ENCODE measurements at places on chromosomes 11 and 22. TPM values are rescaled to one million over a fixed set of nuclear protein-coding genes. Genes with fewer than 3 reads are reported as not detected.

The SLC25A17 gene
- 21.0 TPM for total RNA-seq

The GGT1 gene
- 11.7 TPM for total RNA-seq

The BRSK2 gene
- total RNA-seq = 0.41 TPM

DNA sequence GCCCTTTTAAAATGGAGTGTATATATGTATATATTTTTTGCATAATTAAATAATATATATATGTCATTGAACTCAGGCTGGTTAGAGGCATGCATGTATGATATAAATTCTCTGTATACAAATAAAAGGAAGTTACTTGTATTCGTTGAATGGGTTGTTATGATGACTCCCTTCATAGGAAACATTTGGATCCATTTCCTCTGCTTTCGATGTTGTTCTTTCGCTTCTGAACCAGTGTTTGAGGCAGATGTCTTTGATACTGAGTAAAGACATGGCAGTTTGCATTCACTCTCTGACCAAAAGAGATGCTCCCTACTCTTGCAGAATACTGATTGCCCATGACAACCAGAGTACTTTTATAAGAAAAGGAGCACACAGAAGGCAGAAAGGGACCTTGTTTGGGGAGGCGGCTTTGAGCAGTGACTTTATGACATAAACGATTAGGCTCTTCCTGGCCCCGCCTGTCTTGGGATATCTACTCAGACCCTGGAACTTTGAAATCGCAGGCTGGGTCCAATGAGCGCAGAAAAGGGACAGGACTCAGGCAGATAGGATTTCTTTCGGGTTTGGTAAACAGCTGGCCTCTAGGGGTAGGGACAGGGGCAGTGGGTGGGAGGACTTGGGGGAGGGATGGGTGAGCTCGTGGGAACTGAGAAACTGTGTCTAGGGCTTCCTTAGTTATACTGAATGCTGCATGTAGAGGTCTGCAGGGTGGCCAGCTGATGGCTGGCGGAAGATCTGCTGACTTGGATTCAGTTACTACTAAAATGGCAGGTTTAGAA is 23.2 kb downstream of the TIMP3 start:
- no peak for DNase-seq

DNA sequence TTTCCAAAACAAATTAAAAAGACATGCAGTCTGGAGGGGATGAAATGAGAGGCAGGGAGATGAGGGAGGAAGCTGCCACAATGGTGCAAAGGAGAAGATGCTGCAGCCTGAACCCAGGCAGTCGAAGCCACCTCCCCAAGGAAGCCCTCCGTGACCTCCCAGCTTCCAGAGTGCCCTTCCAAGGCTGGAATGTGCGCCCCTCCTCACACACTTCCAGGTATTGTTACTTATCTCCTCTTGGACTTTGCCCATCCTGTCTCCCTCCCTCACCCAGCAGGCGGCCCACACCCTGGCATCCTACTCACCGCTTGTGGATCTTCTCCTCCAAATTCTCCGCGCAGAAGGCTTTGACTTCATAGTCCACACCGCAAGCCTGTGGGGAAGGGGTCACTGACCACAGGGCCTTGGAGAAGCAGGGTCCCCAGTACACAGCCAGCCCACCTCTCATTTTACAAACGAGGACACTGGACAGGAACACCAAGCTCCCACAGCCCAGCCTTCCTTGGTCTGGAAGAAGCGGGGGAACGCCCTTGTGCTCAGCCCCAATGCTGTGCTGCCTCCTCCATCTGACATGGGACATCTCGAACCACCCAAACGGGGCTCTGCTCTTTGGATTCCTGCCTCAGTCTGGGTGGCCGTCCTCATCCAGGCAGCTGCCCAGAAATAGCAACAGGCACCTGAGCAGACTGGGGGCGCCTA is 40.3 kb downstream of the TPBGL start:
- no peak for DNase-seq

GRCh38 chr22:26259510-26259909 is 90.2 kb downstream of the SEZ6L start:
- DNase-seq = no peak

DNA sequence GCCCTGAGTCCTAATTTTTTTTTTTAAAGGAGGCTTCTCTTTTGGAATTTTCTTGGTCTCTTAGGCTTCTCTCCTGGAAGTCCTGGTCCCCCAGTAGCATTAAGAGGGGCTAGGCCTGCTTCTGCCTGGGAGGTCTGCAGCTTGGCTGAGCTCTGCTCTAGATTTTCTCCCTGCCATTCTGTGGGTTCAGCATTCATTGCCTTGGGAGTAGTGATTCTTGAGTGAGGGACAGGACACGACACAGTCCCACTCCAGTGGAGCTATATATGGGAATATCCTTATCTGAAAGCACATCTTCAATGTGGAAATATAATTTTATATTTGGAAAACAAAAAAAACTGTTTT is 3.7 kb downstream of the IGSF22 start:
- no peak for DNase-seq

DNA sequence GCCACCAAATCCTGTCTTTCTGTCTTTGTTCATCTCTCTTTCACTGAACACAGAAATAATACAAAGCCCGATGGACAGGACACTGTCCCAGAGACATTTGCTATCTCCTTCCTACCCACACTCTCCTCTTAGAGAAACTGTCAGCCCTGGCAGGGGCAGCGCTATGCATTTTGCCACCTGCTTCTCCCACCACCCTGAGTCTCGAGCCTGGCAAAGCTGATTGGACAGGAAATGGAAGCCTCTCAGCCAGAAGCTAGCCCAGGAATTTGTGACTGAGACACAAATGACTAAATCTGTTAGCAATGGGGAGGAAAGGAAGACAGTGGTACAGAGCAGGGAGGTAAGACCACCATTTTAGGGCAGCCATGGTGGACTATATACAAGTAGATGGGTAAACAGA is 14.9 kb upstream of the GALNT18 start:
- no peak for DNase-seq

DNA sequence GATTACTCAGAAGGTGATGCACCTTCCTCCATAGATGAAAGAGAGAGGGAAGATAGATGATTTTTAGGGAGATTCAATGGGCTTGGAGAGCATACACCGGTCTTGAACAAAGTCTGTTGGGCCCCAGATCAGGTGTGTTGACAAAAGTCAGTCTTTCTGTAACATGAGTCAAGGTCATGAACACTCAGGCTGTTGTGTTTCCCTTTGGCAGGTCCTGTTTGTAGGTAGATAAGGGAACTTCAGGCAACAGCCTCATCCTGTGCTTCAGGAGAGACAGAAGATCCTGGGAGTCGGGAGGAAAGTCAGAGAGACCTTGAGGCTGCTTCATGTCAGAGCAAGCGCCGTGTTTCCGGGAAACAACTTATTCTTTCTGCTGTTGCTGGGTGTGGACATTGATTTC is 703.1 kb downstream of the BRD1 start:
- no peak for DNase-seq

GRCh38 chr11:8775332-8775731 is 92.7 kb downstream of the RPL27A start:
- DNase-seq = no peak

DNA sequence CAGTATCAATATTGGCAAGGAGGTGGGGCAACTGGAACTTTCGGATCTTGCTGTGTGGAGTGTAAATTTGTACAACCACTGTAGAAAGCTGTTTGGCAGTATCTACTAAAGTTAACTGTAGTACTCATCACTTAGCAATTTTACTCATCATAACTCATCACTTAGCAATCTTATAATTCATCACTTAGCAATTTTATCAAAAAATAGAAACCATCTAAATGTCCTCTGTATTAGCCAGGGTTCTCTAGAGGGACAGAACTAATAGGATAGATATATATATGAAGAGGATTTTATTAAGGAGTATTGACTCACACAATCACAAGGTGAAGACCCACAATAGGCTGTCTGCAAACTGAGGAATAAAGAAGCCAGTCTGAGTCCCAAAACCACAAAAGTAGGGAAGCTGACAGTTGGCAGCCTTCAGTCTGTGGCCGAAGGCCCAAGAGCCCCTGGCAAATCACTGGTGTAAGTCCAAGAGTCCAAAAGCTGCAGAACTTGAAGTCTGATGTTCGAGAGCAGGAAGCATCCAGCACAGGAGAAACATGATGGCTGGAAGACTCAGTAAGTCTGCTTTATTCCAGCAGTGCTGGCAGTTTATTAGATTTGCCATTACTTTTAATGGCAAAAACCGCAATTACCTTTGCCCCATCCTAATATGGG is 92.9 kb upstream of the USP47 start:
- DNase-seq = no peak

DNA sequence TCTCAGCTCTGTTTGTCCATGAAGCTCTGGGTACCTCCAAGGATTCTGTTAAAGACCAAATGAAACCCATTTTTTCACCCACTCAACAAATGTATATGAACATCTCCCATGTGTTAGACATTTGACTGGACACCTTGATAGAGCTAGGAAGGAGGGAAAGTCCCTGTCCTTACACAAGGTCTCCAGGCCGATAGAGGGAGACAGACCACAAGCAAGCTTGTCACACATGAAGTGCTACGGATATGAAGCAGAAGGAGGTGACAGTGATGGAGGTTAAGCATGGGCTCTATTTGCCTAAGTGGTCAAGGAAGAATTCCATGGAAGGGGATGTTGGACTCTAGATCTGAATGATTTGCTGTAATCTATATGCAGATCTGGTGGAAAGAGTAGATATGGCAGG is 138.5 kb downstream of the MYO18B start:
- no peak for DNase-seq

DNA sequence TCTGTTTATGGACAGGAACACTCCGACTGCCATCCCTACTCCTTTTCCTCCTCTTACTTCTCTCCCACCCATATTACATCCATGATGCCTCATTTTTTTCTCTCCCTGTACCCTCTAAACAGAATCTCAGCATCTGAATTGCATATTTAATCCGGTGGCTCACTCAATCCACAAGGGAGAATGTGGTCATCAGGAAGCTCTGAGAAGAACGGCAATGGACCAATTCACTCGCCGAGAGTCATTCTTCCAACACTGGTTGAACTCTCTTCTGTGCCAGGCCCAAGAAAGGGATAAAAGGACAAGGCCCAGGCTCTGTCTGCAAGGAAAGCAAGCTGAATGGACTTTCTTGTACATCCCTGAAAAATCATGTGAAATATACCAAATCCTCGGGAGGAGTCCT is 15.9 kb downstream of the MAP6 start:
- DNase-seq = no peak

GRCh38 chr11:73286240-73286810 is 14.2 kb downstream of the P2RY6 start:
- no peak for DNase-seq

DNA sequence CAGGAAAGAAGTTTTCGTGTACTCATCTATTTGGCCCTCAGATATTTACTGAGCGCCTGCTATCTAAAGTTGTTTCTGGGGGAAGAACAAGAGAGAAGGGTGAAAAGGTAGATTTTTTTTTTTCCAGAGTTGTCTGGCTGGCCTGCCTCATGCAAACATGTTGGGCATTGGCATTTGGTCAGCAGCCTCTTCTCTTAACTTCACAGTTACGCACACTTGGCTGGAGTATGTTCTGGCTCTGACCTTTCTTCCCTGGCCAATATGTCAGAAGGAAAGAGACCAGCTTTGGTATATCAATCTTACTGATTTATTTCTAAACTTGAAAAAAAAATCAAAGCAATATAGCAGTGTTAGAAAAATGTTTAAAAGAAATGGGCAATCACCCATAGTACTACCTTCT is 54.2 kb upstream of the GRAMD1B start:
- no peak for DNase-seq

- DNase-seq = no peak
Observed at GRCh38 chr11:12556788-12557384, 117.3 kb upstream of the TEAD1 start.

DNA sequence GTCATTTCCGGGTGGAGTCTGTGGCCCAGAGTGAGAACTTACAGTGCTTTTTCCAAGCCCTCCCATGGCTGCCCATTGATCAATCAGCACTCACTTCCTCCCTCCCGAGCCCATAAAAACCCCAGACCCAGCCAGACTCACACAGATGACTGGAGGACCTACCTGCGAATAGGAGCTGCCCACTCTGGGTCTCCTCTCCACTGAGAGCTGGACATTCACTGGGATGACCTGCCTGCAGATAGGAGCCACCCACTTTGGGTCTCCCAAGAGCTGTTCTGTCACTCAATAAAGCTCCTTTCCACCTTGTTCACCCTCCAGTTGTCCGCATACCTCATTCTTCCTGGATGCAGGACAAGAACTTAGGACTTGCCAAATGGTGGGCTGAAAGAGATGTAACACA is 56.0 kb upstream of the B3GNT6 start:
- DNase-seq = no peak

Data from naive thymus-derived CD4-positive, alpha-beta T cell (primary cell).